Glomerular endothelial cell (primary cell): ENCODE measurements at places on chromosomes 11 and 22.

DNA sequence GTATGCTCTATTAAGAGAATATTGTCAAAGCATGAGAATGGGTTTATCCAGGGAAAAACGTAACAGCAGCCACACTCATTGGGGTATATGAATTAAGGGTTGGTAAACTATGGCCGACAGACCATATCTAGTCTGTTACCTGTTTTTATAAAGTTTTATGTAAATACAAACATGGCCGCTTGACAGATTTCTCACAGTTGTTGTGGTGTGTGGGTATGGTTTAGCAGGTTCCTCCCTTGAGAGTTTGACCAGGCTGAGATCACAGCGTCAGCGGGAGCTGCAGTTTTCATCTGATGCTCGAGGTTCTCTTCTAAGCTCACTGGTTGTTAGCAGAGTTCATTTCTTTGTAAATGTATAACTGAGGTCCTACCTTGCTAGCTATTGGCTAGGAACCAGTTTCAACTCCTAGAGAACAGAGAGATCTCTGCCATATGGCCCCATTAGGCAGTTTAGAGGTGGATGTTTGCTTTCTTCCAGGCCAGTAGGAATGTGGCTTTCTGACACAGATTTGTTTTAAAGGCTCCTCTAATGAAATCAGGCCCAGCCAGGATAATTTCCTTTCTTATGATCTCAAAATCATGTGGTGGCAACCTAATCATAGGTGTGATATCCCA, 45.5 kb upstream of the GRIK4 start:
- no peak for DNase-seq

- peak; percentile 9 for DNase-seq
These were observed 253.7 kb upstream of the CHORDC1 start for GRCh38 chr11:90476442-90477007.

DNA sequence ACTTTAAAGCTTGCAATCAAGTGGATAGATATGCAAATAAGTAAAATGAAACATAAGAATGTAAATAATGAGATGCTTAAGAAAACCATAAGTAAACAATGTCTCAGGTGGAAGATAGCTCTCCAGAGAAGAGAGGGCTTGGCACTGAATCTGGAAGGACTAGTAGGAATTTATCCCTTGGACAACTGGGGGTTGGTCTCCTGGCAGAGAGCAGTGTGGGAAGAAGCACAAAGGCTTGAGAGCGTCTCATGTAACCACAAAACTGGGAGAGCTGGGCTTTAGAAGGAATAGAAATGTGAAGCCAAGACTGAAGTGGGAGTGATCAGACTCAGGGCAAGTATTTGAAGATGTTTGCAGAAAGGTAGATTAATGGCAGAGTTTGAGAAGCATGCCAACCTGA, 31.3 kb downstream of the CARD18 start:
- no peak for DNase-seq

- DNase-seq: no peak
These were observed 349.4 kb downstream of the FAM181B start for GRCh38 chr11:82384308-82384707.

- no peak for DNase-seq
These were observed 225.6 kb downstream of the TMEM135 start for GRCh38 chr11:87263264-87263838.

GRCh38 chr11:57131080-57131790, 50.5 kb upstream of the LRRC55 start:
- no peak for DNase-seq

DNA sequence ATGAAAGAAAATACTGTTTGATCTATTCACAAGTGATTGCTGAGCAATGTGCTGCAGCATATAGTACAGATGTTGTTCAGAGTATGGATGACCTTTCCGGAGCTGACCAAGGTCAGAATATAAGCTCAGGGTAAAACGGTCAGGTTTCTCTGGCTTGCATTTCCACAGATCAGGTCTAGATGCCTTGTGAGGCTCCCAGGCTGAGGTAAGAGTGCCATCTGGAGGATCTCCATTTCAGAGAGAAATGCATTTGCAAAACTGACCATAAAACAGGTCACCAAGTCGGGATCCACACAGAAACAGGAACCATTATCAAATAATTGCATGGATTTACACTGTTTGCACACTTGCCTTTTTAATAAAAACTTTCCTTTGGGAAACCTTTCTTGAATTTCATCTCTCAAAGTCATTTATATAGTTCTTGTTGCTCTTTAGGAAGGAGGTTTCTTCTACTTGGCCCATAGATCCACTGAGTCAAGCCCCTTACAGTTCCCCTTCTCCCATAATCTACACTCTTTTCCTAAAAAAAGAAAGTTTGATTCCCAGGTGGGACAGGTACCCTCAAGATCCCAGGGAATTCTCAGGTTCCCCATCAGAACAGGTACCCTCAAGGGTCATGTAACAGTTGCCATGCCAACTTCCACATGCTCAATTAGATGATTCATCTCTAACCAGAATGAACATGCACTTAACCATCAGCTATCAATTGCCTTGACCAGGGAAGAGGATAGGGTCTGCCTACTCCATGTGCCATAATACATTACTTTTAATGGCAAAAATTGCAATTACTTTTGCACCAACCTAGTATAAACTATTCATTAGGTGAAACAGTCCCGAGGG, 25.0 kb upstream of the TMPRSS5 start:
- DNase-seq: peak; percentile 4

GRCh38 chr11:119121811-119122124, 388 bp downstream of the HINFP start:
- no peak for DNase-seq

- DNase-seq: no peak
These were observed 18.1 kb upstream of the ELF5 start for GRCh38 chr11:34531663-34532062.

- no peak for DNase-seq
These were observed 23.5 kb downstream of the PITPNB start for GRCh38 chr22:27895600-27895999.

DNA sequence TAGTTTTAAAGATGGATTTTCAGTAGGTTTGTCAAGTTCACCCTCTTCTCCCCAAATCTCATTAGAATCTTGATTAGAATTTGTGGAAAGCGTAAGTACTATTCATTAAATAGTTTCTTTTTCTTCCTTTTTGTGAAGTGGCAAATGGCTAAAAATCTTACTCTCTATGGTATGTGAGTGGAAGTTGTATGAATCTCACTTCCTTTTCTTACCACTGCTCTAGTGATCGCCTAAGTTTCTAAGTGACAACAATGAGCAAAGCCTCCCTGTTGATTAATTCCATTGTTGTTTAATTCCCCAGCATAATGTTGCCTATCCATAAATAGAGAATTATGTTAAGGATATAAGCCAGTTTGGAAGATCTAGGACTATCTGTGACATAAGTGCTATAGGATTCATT, 82.7 kb downstream of the PGR start:
- no peak for DNase-seq

DNA sequence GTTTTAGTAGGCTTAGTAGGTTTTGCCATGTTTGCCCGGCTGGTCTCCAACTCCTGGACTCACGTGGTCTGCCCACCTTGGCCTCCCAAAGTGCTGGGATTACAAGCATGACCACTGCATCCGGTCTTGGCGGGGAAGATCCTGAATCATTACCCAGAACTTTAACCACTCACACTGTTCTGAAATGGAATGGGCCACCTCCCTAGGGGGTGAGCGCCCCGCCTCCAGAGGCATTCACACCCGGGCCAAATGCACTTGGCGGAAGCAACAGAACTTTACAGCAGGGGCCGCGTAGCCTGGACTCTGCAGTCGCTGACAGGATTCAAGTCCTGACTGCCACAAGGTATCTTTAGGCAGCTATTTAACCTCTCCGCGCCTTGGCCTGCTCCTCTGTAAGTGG, 5.4 kb downstream of the CCDC86 start:
- no peak for DNase-seq

GRCh38 chr11:75996523-75997442, 181.8 kb downstream of the UVRAG start:
- DNase-seq: no peak

- no peak for DNase-seq
These were observed 13.8 kb upstream of the PAMR1 start for GRCh38 chr11:35539256-35539655.

DNA sequence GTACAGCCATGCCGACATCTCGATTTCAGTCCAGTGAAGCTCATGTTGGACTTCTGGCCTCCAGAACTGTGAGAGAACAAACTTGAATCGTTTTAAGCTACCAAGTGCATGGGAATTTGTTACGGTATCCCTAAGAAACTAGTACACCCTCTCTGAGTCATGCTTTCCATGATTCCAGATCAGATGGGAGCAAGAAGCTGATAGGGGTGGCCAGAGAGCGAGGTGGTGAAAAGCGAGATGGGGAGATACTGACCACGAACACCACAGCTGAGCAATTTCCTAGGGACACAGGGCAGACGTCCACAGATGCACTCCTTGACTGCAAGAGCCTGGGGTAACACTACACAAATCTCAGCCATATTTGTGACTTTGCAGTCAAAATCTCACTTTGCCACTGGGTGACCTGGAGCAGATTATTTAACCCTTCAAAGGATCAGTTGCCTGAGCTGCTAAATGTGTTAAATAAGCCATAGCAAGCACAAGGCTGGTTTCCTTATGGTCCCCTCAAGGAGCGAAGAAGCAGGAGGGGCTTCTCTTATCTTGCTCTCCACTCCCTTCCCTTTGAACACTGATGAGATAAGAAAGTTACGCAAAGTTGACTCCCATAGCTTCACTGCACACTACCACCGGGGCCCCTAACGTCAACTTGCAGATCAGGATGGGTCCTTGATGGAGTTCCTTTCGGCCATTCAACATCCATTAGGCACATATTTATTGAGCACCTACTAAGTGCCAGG, 22.6 kb upstream of the RCN1 start:
- no peak for DNase-seq

GRCh38 chr11:94739331-94739730, 28.8 kb upstream of the AMOTL1 start:
- DNase-seq: no peak

- no peak for DNase-seq
These were observed 7.5 kb downstream of the TSPAN4 start for GRCh38 chr11:849951-850774.
